ENCODE measurements at places on chromosomes 6 and 20.

GRCh38 chr6:42194056-42194455, 700 bp downstream of the GUCA1B start:
- DNase-seq = no peak

DNA sequence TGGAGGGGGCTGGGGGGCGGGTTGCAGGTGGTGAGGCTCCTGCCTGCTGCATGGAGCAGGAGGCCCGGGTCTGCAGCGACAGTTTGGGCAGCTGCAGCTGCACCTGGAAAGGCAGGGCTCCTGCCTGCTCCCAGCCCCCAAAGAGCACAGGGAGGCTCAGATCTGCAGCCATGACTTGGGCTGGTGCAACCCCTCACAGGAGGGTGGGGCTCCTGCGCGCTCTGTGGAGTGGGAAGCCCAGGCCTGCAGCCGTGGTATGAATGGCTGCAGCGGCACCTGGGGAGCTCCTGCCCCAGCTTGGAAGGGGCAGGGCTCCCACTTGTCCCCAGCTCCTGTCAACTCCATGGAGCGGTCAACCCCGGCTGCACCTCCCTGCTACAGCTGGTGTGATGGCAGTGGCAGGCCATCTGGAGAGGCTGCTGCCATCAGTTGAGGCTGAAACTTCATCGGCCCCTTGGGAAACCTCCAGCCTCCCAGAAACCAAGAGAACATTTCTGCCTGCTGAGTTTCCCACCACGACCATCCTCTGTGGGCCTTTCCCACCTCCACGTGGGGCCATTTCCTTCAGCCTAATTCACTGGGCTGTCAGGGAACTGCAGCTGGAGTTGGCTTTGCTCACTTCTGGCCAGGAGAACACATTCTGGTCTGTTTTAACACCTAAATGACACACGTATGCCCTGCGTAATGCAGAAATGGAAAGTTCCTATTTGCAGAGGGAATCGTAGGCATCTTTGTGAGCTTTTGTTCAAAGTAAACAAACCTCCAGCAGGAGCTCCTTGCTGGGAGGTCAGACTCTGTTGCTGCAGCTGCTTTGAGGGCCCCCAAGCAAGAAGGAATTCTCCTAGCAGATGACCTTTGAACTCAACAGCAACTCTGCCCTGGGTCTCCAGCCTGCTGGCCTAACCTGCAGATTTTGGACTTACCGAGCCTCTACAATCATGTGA, 429.0 kb downstream of the PREX1 start:
- no peak for DNase-seq

DNA sequence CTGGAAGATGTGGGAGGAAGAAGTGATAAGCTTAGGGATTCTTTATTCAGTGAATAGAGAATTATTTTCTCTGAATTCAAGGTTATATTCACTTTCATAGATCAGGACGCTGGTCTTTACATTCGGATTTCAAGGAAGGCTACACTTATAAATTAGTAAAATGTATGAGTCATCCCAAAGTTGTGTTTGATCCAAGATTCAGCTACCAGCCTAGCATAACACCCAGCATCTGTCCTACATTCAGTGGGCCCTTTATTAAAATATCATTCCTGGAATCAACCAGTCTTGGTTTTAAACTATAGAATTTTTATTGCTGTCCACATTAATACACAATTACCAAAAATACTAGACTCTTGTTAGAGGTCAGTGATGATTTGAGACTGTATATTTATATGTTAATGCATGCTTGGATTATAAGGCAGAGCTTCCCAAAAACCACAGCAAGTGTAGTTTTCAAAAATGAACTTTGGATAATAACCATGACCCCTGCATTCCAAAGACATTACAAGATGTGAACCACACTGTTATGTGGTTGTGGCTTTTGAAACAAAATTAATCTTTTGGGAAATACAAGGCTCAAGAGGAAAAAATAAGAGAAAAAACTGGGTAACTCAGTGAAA, 210.7 kb upstream of the CNR1 start:
- no peak for DNase-seq

DNA sequence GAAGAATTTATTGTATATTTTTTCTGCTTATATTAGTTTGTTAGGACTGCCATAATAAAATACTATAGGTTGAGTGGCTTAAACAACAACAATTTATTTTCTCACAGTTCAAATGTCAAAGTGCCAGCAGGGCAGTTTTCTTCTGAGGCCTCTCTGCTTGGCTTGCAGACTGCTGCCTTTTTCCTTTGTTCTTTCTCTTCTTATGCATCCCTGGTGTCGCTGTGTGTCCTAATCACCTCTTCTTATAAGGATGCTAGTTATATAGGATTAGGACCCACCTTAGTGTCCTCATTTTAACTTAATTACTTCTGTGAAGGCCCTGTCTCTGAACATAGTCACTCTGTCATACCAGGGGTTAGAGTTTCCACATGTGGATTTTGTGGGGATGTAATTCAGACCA, 354.4 kb downstream of the NKAIN2 start:
- DNase-seq = no peak

- DNase-seq = no peak
These were observed 47.3 kb downstream of the PFDN4 start for GRCh38 chr20:54255157-54255556.

- DNase-seq = no peak
These were observed 114.7 kb upstream of the INSM1 start for GRCh38 chr20:20253039-20253743.

DNA sequence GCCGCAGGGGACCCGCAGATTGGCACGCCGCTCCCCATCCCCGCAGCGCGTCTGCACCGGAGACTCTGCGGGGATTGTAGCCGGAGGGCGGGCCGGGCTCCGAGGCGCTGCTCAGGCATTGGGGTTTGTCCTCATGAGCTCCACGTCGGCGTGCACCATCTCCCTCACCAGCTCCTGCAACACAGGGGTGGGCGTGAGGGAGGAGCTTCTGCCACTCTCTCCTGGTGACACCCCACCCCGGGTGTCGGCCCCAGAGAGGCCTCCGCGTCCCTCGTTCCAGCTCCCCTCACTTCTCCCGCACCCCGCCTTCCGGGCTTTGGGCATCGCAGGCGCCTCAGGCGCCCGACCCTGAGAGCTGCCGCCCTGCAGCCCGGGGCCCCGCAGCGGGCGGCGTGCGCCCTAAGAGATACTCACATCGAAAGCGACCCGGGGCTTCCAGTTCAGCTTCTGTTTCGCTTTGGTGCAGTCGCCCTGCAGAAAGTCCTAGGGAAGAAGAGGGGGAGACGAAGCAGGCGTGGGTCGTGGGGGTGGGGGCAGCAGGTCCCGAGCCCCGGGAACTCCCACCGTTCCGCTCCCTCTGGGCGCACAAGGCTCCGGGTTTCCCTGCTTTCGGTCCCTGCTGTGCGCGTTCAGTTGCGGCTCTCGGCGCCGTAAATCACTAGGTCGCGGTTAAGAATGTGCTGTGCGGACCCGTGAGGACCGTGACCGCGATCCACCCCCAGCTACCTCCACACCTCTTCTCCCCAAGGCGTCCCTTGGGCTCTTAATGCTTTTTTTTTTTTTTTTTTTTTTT, 14.5 kb downstream of the FOXC1 start:
- peak; percentile 45 for DNase-seq

DNA sequence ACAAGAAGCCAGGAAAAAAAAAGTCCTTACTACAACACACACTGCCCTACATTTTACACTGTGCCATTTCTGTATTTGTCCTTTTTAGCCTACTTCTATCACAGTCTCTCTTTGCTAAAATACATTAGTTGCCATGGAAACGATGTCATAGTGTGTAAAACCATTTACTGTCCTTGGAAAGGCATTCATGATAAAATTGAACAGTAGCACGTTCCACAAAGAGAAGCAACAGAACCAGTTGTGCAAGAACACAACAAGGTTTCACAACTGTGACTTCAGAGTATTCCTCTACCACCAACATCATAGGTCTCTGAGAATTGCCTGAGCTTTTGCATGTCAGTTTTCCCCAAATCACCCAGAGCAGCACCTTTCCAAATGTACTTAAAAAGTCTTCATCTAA, 20.5 kb downstream of the FYN start:
- DNase-seq = no peak

Measured in activated naive CD4-positive, alpha-beta T cell treated with anti-CD3 and anti-CD28 coated beads, Interleukin-2, amount 50 U/mL, for 72 hours (primary cell).